T-helper 22 cell (primary cell): ENCODE measurements at places on chromosomes 12 and 14.

DNA sequence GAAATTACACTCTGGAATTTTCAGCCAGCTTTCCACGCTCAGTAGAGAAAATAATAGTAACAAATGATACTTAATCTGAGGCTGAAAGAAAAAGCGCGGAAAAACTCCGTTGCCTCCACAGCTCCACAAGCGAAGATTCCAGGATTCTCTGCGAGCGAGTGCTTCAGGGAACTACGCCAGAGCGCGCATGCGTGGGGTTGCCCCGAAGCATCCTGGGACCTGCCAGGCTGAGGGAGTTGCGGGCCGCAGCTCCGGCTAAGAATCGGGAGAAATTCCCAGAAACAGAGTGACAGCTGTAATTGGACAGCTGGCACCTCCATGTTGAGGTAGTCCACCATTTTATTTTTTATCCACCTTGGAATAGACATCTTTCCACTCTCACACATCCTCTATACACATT is 12.0 kb upstream of the TTC5 start:
- no peak for DNase-seq

DNA sequence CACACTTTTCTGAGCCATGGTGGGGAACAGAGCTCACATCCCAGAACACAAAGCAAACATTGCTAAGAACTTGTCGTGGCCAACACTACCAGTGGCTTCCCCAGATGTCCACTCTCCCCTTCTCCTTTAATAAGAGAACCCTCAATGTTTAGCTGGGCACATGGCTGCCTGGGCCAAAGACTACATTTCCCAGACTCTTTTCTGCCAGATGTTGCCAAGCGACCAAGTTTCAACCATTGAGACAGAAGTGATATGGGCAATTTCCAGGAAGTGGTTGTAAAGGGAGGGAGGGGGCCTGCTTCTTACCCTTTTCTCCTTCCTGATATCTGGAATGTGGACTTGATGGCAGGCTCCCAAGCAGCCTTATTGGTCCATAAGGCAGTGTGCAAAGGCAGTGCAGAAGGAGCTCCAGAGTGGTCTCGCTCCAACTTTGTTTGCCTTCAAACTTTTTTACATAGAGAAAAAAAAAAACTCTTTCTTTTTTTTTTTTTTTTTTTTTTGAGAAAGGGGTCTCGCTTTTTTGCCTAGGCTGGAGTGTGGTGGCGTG is 24.9 kb upstream of the JDP2 start:
- no peak for DNase-seq

DNA sequence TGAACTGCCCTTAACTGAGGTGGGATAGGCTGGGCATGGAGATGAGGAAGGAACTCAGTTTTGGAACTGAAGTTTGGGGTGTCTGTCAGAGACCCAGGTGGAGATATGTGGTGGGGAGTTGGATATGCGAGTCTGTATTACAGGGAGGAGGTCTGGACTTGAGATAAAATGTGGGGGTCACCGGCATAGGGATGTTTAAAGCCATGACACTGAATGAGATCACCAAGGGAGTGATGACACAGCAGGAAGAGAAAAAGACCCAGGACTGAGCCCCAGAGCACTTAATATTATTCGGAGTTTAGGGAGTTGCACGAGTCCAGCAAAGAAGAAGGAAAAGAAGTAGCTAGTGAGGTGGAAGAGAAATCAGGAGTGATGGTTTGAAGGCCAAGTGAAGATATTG is 4.0 kb upstream of the OASL start:
- no peak for DNase-seq

DNA sequence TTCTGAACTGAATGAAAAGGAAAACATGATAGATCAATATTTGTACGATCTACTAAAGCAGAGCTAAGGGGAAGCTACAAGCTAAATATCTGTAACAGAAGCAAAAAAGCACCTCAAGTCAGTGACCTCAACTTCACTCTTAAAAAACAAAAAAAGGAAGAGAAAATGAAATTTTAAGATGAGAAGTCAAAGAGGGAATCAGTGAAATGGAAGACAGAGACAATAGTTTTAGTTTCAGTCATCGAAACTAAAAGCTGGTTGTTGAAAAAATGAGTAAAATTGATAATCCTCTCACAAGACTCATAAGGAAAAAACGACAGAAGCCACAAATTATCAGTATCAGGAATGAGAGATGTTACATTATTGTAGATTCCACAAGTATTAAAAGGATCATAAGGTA is 11.9 kb upstream of the SLC2A13 start:
- no peak for DNase-seq

DNA sequence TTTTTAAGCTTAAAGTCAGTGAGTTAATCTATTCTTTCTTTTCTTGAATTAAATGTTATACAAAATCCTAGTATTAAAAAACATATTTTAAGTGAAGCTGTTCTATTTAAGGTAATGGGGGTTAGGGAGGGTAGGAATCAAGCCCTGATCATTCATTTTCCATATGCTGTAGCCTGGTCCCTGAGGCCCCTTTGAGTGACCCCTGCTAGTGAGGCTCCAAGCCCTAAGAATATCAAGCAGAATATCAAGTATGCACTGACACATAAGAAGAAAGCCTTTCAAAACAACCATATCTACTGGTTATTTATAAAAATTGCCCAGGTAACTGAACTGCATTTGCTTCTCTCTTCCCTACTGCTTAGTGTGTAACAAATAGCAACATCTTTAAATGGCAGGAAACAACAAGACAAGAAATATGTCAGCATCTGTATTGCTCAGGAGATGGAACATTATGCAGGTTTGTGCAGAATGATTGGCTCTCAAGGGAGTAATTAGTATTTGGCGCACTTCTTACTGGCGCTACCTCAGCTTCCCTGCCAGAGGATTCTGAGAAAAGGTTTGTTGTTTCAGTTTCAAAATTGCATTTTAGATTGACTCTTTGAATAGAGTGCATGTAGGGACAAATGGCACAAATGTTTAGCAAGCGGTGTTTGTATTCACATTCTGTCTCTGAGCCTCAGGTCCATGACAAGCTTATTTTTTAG is 223.0 kb downstream of the DUSP6 start:
- no peak for DNase-seq

DNA sequence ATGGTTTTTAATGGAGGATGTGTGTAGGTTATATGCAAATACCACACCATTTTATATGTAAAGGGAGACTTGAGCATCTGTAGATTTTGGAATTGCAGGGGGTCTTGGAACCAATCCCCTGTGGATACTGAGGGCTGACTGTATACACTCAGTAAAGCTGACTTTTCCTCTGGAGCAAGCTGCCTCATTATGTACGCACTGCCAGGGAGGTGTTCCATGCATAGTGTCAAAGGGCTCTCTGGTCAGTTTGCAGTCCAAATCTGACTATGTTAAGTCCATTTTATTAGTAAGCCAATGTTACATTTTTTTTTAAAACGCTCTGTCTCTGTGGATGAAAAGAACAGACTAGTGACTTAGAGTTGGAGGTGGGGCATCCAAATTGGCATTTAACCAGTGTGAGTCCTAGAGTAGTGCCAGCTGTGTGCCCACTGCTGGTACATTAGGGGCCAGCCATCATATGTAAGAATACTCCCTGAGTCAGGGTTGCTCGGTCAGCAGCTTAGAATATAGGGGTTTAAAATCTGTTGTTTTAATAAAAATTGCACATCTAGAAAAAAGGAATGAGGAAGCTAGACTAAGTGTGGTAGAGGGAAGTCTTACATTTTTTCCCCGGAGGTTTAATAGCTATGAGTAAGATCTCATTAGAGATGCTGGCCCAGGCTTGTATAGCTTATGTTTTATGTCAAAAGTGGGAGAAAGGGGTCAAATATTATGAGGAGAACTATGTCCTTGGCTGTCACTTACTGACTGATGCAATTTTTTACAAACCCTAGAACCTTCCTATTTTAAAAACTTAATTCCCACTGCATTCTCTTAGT is 87.0 kb downstream of the TESC start:
- DNase-seq, result no peak

DNA sequence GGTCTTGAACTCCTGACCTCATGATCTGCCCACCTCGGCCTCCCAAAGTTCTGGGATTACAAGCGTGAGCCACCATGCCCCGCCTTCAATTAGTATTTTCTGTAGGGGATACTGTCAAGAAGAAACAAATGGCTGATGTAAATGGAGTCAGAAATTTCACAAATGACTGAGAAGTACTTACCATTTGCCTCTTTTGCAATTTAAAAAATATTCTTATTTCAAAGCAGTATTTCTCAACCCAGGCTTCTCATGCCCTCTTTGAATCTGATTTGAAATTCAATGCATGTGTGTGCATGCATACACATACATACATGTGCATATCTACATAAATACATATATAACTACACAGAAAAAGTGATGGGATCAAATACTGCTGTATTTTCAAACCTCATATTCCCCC is 4.4 kb downstream of the PSMA6 start:
- no peak for DNase-seq

GRCh38 chr12:33588725-33589405 is 149.2 kb upstream of the SYT10 start:
- no peak for DNase-seq

DNA sequence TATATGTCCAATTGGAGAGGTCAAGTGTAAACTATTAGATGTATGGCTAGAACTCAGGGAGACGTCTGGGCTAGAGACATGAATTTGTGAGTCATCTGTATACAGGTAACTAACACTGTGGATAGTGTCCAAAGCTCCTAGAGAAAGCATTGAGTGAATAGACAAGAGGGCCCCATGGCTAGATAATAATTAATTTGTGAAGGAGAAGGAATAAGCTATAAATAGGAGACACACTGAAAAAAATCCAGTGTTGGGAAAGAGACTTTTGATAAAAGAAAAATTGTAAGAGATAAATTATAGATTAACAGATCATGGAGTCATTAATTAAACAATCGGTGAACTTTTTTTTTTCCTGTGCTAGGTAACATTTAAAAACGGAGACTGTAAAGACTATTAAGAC is 326.6 kb upstream of the PRICKLE1 start:
- no peak for DNase-seq

DNA sequence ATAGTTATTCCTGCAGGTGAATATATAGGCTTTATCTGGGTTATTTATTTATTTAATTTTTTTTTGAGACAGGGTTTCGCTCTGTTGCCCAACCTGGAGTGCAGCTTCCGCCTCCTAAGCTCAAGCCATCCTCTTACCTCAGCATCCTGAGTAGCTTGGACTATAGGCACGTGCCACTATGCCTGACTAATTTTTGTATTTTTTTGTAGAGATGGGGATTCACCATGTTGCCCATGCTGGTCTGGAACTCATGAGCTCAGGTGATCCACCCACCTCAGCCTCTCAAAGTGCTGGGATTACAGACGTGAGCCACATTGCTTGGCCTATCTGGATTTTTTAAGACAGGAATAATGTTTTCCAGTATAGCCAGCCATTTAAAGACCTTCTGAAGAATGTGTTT is 2.0 kb downstream of the RAN start:
- no peak for DNase-seq

DNA sequence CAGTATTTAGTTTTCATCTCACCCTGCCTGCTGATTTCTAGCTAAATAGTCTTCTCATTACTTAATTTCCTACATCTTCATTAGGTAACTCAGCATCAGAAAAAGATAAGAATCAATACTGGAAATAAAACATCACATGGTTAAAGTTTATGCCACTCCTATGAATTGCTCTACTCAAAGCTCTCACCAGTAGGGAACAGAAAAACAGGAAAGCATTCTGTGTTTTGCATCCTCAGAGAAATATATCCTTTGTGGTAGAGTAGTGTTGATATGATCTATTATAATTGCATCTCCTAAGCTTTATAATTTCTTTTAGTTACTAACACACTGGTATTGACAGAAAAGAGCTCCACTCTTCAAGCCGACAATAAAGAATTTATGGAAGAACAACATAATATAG is 9.9 kb downstream of the CPNE8 start:
- DNase-seq, result no peak

- no peak for DNase-seq
Observed at GRCh38 chr12:119642986-119643385, 24.9 kb upstream of the PRKAB1 start.

DNA sequence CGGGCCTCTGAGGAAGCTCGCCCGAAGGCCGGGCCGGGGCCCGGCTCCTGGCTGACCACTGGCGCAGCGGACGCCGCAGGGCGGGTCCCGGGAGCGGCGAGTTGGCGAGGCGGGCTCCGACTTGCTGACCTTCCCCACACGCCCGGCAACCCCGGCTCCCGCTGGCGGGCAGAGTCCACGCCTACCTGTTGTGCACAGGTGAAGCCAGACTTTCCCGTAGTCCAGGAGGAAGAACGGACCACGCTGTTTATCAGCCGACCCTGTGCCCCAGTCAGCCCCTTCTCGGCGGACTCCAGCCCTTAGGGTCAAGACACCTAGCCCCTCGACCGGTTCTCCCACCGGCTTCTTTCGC is 407 bp downstream of the HEATR5A start:
- no peak for DNase-seq

- no peak for DNase-seq
Observed at GRCh38 chr14:86543521-86543920, 1013.6 kb downstream of the FLRT2 start.

GRCh38 chr14:45785240-45785639 is 532.2 kb upstream of the MIS18BP1 start:
- DNase-seq, result no peak

DNA sequence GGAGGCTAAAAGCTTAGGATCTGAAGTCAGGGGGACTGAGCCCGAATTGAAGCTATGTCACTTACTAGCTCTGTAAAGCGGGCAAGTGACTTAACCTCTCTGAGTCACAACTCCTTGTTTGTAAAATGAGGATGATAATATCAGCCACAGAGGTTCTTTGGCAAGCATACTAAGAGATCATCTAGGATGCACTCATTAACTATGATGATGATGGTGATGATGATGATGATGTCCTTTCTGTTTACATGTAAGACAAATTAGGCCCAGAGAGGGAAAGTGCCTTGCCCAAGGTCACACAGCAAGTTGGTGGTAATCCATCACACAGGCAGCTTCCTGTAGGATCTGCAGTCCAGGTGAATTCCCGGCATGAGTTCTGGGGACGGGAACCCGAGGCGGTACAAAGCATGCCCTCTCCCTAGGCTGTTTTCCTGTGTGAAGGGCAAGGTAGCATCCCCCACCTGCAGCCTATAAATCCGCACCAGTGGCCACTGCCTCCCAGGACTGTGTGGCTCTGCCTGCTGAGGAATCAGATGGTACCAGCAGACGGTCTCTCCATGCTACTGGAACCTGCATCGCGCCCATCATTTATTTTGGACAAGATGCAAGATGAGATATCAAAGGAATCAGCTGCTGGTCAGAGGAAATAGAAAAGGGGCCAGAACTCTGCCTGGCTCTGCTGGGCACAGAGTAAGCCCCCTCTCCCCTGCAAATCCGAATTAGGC is 55.2 kb downstream of the MAP1LC3B2 start:
- DNase-seq, result no peak

GRCh38 chr14:46036099-46036498 is 615.5 kb downstream of the RPL10L start:
- DNase-seq, result no peak

GRCh38 chr12:119156401-119157044 is 22.2 kb upstream of the HSPB8 start:
- DNase-seq, result no peak
